Activated CD8-positive, alpha-beta memory T cell treated with anti-CD3 and anti-CD28 coated beads, Interleukin-2, amount 50 U/mL, for 48 hours (primary cell): ENCODE measurements at places on chromosomes 12 and 14.
A peak's percentile ranks its signal among the peaks of the same experiment; 100 is the strongest.

DNA sequence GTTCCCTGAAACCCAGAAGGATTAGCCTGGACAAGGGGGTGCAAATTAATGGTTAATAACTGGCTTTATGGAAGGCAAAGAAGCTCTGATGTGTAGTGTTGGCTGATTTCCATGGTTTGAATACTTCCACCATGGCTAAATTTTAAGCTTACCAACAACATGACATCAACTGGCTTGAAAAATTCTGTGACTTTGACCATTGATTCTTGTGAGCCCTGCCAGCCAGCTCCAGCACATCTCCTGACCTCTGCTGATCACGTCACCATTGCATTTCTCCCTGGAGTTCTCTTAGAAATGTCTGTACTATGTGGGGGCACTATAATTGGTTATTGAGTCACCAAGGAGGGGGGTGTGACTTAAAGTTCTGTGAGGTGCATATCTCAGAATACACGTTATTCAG is 171.2 kb downstream of the MYRFL start:
- DNase-seq, result no peak

- no peak for DNase-seq
Measured at GRCh38 chr12:64714551-64714968, 44.6 kb downstream of the GNS start.

DNA sequence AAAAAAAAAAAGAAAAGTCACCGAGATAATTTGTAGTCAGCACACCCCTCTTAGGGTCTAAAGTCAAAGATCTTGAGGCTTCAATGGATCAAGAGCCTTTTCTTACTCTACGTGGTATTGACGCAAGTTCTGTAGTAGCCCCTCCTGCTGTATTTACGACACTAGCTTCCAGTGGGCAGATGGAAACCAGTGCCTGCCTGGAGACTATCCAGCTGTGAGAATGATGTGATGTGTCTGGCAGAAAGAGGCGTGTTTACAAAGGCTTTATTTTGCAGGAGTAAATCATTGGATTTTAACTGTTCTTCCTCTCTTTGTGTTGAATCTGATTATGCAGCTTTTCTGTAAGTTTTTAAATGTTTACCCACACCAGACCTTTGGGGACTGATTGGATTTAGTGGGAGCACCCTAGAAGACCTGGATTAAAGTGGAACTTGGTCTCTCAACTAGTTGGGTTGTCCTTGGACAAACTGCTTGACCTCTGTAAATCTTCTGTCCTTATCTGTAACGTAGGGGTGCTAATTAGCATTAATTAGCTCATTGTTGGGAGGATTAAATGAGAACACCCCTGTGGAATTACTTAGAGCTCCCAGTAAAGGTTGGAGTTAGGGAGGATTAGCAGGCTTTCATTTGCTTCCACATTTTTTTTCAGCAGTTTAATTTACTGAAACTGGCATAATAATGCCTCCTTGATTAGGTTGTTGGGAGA is 72.4 kb downstream of the RASSF3 start:
- no peak for DNase-seq

DNA sequence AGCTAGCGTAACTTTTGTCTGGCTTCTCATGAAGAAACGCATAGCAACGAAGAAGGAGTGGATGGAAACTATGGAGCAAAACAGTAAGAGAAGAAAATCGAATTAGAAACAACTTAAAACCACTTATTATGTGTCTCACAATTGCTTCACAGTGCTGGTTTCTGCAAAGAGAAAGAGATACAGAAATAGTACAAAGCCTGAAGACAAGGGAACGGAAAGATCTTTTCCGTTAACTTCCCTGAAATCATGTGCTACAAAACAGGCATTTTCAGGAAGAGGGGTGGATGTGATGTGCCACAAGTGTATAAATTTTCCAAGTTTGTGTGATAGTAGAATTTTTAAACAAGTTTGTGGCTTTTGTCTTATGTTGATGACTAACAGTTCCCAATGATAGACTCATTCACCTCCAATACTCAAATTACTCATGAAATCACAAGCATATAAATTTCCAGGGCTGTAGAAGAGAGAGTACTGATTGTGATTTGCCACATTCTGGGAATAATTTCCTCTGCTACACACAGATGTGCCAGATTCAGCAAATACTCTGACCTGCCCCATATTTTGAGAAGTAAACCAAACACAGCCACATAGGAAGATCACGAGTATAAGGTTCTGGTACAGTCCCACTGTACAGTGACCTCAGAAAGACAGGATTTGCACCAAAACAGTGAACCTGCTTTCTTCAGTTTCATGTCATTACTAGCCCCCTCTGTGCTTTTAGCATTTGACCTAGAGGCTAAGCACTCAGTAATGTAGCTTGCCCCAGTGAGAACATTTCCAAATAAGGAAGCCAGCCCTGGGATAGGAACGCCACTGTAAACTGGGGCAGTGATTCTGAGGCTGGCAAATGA is 41.4 kb upstream of the PPFIA2 start:
- no peak for DNase-seq

DNA sequence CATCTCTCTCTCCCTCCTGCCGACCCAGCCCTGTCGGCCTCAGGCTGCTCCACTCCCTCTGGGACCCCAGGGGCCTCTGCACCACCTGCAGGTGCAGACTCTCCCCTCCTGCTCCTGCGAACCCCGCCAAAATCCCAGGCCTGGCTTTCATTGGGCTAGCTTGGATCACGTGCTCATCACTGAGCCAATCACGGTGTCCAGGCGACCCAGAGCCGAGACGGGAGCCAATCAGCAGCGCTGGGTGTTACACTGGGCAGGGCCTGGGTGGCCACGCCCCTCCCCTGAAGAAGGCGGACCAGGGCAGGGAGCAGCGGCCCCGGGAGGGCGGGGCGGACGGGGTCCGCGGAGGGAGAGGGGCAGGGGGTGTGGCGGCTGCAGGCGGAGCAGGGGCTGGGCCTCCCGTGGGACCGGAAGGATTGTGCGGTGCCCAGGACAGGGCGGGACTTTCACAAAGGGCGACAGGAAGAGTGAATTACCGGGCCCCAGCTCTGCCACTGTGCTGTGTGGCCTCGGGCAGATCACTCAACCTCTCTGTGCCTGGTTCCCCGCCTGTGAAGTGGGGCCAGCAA is 66.6 kb upstream of the FBRSL1 start:
- no peak for DNase-seq

- no peak for DNase-seq
Measured at GRCh38 chr14:87916103-87916885, 76.7 kb downstream of the GALC start.

DNA sequence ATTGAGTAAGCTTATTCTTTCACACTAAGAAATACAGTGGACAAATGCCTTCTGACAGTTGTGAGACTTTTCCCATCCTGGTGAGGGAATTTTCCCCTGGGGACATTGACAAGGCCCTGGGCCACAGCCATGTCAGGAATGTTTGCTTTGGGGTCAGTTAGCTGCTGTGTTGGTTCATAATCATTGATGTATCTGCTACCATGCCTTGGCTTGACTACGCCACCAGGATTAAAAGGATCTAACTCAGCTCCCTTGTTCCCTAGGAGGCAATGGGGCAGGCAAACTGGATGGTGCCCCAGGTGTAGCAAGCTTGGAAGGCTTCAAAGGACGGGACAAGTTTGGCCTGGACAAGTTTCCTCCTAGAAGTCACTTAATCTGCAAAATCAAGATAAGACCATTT is 3.1 kb upstream of the CCDC88C start:
- no peak for DNase-seq

DNA sequence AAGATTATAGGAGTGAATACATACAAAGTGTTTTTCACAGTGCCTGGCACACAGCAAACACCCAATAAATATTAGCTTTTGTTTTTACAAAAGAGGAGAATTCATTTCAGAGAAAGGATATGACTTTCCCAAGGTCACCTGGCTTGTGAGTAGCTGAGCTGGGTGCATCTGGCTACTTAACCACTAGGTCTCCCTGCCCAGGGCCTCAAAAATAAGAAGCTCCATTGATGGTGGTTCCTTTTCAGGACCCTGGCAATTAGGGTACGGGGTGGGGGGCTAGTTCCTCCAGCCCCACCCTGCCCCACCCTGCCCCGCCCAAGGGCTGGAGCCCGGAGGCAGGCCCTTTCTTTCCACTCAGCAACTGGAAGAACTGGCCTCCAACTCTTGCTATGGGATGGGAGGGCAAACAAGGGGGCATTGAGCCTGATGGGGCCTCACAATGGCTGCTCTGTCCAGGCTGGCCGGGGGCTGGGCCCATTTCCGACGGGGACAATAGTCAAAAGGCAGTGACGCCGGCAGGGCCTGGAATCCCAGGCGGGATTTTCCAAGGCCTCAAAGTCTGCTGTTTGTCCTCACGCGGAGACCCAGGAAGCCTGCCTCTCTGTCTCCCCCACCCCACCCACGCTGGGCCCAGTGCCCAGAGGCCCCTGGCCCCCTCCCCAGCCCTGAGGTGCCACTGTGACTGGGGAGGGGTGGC is 8.2 kb upstream of the ATG101 start:
- no peak for DNase-seq

DNA sequence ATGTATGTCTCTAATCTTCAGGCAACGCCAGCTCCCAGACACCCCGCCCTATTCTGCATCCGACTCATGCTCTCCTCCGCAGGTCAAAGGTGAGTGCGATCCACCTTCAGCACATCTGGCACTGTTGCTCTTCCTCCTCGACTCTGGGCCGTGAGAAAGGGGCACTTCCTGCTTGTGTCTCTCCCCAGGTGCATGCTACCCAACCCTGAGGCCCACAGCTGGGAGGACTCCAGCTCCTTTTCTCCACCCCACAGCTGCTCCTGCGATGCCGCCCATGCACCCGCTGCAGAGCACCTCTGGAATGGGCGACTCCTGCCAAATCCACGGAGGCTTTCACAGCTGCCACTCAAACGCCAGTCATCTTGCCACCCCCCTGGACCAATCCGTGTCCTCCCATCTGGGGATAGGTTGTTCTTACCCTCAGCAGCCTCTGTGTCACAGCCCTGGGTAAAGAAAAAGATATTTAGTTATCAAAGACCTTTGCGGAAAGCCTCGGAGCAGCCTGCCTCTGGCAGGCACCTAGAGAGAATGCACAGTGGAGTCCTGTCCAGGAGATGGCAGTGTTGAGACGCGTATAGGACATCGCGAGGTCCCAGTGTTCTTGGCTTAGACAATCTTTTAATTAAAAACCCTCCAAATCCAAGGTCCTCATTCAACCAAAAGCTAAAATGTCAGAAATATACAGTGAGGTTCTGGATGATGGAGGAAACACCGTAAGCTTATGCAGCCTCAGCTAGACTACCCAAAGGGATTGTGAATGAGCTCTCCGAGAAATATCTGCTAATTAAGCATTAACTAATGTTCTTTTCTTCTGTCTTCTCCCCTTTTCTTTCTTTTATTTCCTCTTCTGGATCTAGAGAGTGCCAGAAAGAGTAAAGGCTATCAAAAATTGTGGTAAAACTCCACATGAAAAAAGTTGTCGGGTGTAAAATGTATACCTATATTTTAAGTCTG is 54.3 kb downstream of the MYRFL start:
- DNase-seq, result peak; percentile 77

GRCh38 chr14:21322716-21323115 is 42.8 kb downstream of the RPGRIP1 start:
- no peak for DNase-seq

- DNase-seq, result no peak
Measured at GRCh38 chr12:69904777-69905176, 79.8 kb downstream of the MYRFL start.

- DNase-seq, result no peak
Measured at GRCh38 chr12:124679533-124680371, 112.3 kb upstream of the NCOR2 start.

DNA sequence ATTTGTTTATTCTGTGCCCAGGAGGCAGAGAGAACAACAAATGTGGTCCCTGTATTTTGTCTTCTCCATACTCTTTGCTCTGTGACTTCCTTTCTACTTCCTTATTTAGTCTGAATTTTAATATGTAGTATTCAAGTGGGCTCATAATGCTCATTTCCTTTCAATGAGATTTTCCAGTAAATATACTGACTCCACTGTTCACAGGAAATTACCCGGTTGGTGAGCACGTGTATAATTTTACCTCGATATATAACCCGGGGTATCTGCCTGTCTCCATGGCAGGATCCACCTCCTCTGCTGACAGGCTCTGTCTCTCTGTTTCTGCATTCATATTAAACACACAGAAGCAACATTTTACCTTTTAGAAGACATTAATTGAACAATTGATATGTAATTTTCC is 166.0 kb downstream of the SLC38A4 start:
- no peak for DNase-seq

GRCh38 chr14:46091819-46092218 is 559.8 kb downstream of the RPL10L start:
- DNase-seq, result no peak

DNA sequence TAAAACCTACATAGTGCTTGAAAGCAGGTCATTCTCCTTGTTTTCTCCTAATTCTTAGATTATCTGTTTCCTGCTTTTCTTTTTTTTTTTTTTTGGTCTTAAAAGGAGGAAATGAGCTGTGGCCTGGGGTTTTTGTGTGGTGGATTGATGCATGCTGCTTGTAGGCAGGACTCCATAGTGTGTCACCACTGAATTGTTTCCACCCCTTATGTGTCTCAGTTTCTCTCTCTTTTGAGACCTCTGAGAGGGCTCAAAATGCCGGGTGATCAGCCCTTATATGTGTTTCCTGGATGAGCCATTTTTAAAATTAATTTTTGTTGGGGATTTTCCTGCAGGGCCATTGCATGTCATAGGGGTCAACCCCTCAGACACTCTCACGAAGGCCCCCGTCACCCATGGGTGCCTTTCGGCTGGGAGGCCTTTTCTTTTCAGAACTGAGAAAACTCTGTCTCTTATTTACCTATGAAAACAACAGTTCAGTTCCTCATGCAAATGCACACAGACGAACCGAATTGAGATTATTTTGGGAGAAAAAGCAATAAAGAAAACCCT is 32.0 kb upstream of the LRRK2 start:
- DNase-seq, result no peak

DNA sequence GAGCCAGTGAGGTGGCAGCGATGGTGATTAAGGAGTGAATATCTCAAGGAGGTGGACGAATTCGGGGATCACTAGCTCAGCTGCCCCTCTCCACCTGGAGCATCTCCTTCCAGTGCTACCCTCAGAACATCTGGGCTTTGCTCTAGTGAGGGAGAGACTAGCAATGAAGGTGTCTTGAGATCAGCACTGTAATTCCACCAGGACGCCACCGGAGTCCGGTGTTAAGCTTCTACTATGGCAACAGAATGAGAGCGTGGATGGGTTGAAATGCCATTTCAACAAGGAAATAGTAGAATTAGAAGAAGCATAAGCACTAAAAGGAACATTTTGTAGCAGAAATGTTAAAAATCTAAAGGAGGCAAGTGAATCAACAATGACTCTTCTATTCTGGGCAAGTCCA is 61.1 kb downstream of the NTF3 start:
- DNase-seq, result no peak

- no peak for DNase-seq
Measured at GRCh38 chr12:131253376-131254026, 299.8 kb downstream of the ADGRD1 start.

GRCh38 chr12:45930369-45930768 is 60.0 kb downstream of the SCAF11 start:
- no peak for DNase-seq

GRCh38 chr12:8154526-8154925 is 2.3 kb upstream of the ZNF705A start:
- DNase-seq, result no peak

DNA sequence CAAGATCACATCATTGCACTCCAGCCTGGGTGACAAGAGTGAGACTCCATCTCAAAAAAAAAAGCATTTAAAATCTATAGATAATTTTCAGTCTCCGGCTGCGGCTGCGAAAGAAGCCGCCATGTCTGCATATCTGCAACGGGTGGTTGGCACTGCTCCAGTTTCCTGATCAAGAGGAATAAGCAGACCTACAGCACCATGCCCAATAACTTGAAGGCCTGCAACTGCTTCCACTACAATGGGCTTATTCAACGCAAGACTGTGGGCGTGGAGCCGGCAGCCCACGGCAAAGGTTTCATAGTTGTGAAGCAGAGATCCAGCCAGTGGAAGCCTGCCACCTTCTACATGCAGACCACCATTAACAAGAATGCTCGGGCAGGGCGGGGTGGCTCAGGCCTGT is 30.6 kb upstream of the EID3 start:
- DNase-seq, result no peak
